ENCODE measurements at places on chromosomes 2 and 18.

DNA sequence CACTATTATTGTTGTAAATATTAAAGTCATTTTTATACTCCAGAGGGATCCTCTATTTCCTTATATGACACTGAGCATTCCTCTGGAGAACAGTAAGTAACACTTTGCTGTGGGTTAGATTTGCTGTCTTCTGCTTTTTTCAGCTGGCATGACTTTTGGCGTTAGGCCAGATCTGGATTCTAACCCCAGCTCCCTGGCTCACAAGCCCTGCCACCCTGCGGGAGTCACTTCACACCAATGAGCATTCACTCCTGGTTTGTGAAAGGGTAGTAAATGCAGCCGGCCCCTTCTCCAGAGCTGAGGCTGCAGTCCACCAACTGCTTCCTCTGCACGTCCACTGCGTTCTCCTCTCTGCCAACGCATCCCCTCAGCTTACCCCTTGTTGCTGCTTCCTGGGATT lies 373.8 kb upstream of the RAB6C start:
- DNase-seq: no peak

- DNase-seq: no peak
Observed at GRCh38 chr18:32763293-32763692, 9.5 kb downstream of the KLHL14 start.

GRCh38 chr2:74952575-74952974 lies 5.9 kb upstream of the POLE4 start:
- DNase-seq: no peak

DNA sequence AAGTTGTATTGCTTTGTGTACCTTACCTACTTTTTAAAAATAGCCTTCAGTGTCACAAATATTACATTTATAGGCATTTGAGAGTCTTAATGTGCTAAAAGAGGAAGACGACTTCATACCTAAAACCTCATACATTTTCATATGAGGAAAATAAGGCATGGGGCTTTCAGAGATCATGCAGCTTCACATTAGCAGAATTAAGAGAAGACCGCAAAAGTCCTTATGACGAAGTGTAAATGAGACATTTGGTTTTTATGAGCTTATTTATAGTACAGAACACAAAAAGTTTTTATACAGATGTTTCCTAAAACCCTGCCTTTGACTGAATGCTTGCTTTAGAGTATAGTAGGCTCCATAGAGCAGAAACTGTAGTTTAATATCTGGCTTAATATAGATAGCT lies 10.1 kb upstream of the CCDC138 start:
- no peak for DNase-seq

DNA sequence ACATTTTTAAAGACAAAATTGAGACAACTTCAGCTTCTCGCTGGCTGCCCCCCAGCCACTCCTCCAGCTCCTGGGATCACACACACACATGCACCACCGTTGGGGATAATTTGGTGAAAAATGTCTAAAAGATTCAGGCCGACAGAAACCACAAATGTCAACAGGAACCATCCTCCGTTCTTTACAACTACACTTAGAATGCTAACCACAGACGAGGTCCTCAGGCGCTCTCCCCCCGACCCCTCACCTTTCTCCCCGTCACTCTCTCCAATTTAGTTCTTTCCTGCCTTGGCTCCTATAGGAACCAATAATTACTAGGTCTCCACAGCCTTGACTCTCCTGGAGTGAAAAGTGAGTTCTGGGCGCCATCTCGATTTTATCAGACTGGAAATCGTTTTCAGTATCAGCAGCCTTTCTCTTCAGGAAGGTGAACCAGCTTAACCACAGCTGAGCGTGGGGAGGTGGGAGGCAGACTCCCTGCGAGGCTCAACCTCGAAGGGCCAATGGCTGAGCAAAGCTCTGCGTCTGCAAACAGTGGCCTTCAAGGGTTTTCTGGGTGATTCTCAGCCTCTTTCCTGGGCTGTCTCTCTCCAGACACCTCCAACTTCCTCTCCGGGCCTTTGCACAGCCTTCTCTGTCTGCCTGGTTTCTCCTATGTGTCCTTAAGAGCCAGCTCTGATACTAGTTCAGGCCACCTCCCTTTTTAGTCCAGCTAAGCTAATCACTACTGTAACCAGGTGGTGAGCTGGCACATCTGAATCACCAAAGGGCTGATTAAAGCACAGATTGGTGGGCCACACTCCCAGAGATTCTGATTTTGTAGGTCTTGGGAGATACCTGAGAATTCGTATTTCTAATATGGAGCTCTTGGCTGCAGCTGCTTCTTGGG lies 115.7 kb upstream of the COPS8 start:
- DNase-seq: no peak

DNA sequence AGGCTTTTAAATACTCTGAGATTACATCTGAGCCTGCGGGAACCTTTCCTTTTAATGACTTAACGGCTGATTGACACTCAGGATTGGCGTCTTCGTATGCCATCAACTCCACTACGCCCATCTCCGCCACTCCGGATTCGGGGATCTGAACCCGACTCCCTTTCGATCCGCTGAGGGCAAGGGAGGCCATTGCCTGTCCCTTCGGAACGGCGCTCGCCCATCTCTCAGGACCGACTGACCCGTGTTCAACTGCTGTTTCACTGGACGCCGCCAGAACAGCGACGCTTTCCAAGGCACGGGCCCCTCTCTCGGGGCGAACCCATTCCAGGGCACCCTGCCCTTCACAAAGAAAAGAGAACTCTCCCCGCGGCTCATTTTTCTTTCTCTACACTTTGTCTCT lies 90.4 kb downstream of the PID1 start:
- DNase-seq: no peak

- peak; percentile 41 for DNase-seq
Observed at GRCh38 chr2:30679426-30680088, 127.7 kb downstream of the CAPN13 start.

GRCh38 chr18:58505181-58505580 lies 123.7 kb downstream of the ALPK2 start:
- no peak for DNase-seq

GRCh38 chr2:2683606-2684224 lies 352.6 kb upstream of the MYT1L start:
- no peak for DNase-seq

DNA sequence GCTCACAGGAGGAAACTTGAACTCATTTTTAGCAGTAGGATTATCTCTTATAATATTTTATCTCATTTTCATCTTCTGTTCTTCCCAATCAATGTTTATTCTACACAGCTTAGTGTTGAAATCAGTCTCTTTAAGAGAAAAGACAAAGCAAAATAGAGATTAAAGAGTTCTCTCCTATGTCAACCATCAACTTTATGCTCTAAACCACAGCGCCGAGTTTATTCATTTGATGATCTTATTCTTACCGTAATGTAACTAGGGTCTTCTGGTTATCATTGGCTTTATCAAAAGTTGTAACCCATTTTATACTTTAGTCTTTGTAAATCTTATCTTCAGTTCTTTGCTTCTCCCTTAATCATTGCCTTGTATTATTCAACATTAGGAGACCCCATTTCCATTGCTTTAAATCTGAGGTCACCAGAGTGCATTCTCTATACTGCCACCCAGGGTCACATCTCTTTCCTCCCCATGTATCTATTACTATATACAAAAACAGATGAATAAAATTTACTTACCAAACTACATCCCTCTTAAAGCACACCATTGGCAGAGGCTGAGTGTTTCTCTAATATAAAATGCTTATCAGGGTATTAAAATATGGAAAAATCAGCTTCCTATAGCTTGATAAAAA lies 22.8 kb upstream of the ERMN start:
- no peak for DNase-seq

- DNase-seq: no peak
Observed at GRCh38 chr2:165793779-165794535, at the start of gene GALNT3. GALNT3 (minus strand) TSS chr2:165794247; CDS start chr2:165770700, 23,547 bp downstream.

DNA sequence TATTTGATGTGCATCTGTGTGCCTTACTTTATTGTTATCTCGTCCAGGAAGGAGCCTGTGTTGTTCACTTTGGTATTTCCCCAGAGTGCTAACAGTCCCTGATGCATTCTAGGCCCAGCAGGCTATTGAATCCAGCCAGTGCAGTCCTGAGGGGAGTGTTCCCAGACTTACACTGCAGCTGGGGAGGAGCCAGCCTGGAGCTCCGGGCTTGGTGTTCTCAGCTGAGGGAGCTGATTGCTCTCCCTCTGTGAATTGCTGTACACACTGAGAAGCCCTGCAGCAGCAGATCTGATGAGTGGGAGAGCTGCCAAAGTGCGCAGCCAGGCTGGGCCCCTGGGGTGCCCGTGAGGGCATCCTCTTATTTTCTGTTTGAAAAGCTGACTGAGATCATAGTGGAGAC lies 159.2 kb downstream of the GALNT3 start:
- DNase-seq: peak; percentile 31

DNA sequence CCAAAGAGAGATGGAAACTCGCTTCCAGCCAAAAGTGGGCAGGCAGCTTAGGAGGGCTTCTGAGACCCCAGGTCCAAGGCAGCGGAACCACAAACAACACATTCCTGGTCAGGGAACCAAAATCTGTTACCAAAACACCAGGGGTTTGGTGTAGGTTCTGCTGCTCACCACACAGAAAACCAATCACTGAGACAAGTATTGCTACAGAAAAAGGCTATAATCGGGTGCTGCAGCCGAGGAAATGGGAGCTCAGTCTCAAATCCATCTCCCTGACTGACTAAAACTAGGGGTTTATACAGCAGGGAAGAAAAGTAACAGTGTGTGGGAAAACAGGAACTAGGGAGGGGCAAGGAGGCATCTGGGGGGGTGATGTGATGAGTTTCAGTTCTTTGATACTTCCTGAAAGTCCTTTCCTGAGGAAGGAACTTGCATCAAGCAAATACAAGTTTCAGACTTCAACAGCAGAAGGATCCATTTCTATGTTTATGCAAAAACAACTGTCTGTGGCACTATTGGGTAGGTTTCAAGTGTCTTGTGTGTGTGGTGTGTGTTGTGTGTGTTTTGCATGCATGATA lies 108.0 kb downstream of the FAM168B start:
- no peak for DNase-seq

GRCh38 chr2:151410485-151410834 lies 758 bp downstream of the RIF1 start:
- peak; percentile 15 for DNase-seq

GRCh38 chr2:199982126-199982843 lies 26.9 kb downstream of the MAIP1 start:
- DNase-seq: peak; percentile 47

DNA sequence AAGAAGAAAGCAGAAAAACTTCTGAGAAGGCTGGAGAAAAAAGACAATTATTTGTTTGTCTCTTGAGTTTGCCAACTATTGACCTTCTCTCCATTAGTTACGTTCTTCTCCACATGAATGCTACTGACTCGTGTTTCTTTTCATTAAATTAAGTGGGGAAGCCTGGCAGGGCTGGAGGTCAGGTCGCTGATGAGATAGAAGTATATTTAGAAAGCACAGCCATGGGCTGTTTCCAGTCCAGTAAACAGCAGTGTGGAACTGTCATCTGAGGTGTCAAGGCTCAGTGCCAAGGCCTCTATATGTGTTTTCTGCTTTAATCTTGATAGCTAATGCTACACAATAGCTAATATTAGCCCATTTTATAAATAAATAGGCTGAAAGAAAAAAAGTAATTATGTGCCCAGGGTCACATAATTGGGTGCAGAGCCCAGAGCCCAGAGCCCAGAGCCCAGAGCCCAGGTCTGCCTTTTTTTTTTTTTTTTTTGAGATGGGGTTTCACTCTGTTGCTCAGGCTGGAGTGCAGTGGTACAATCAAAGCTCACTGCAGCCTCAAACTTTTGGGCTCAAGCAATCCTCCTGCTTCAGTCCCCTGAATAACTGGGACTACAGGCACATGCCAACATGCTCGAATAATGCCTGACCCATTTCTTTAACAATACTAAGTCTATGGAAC lies 6.3 kb downstream of the MSGN1 start:
- DNase-seq: no peak

DNA sequence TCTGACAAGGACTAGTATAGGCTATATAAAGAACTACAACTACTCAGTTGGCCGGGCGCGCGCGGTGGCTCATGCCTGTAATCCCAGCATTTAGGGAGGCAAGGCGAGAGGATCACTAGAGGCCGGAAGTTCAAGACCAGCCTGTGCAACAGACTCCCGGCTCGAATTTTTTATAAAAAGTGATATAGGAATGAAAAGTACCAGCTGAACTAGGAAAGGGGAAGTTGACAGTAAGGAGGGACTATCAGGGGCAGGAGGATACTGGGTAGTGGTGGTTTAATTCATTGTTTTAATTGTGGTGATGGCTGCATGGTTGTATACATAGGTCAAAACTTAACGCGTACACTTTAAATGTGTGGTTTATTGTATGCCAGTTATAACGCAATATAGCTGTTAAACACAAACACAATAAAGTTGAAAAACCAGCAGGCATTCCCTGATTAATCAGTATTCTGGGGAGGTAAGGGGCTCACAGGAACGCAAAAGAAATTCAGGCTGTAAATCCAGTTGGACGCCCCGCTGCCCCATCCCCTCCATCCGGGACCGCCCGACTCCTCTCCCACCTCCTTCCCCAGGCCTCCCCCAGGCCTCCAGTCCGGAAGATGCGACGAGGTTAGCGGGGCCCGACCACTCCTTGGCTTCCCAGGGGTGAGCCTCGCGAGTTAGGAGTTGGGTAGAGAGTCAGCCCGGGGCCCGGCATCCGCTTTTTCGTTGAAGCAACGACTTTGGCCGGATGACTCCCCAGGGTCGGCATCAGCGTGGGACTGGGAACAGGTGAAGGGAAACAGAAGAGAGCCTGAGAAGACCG lies 746 bp upstream of the POLR1B start:
- DNase-seq: peak; percentile 64

DNA sequence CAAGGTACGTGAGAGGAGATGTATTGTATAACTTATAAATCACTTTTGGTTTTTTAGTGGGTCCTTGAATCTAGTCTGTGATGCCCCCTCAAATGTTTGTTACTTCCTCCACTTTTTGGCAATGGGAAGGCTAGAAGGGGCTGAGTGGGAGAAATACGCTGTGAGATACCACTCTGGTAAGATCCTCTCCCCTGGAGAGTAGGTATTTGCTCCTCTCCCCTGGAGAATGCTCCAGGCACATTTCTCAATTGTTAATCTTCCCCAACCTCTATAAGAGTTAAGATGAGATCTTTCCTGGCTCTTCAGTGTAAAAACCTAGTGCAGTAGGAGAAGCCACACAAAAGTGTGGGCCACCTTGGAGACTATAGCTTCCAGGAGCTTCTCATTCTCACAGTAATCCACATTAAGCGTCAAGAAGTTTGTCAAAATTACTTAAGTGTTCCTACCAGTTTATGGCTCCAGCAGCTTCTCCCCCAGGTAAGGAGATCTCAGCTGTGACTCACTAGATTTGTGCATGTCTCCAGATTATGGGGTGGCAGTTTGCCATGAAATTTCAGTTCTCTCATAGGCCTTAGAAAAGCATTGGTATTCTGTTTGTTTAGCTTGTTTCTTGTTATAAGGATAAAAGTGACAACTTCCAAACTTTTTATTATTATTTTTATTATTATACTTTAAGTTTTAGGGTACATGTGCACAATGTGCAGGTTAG lies 182.6 kb downstream of the FSIP2 start:
- peak; percentile 25 for DNase-seq

GRCh38 chr2:224551693-224552092 lies 33.5 kb downstream of the CUL3 start:
- no peak for DNase-seq

GRCh38 chr2:88614497-88615157 lies 12.6 kb downstream of the EIF2AK3 start:
- DNase-seq: no peak

DNA sequence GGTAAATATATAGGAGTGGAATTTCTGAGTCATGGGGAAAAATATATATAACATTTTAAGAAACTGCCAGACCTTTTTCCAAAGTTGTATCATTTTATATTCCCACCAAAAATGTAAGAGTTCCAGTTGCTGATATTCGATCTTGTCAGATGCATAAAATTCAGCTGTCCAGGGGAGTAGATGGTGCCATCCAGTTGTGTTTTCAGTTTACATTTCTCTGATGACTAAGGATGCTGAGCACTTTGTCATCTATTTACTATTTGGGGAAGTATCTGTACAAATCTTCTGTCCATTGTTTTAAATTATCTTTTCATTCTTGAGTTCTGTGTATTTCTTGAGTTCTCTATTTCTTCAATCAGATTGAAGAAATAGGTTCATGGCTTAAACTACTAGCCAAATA lies 126.1 kb downstream of the RTN4 start:
- no peak for DNase-seq

Data from fibroblast of upper back skin (primary cell).